ENCODE measurements at places on chromosomes 7 and 10. TPM values are rescaled to one million over a fixed set of nuclear protein-coding genes. Genes with fewer than 3 reads are reported as not detected.

DNA sequence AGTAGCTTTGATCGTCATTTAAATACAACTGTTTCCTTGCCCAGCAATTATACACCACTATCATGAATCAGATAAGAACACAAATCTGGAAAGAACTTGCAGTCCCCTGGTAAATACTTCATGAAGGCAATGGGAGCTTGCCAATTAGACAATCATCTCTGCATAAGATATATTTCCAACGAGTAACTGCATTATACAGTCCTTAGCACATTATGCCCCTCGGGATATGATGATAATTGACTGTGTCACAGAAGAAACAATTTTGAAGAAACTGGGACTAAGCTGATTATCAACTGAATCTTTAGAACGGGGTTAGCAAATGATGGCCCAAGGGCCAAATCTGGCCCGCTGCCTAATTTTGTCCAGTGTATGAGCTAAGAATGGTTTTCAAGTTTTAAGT, 155.7 kb downstream of the TRIL start:
- H3K4me1 ChIP-seq: no peaks in the 10 kb centered on the region
- no peak overlapping the region for H3K27ac ChIP-seq
- DNase-seq: no peak

GRCh38 chr7:91784469-91784868, 96.0 kb downstream of the MTERF1 start:
- no peak for DNase-seq
- no peak overlapping the region for H3K27ac ChIP-seq
- no peaks in the 10 kb centered on the region for H3K4me1 ChIP-seq

Gene UTF1
- not detected for total RNA-seq

DNA sequence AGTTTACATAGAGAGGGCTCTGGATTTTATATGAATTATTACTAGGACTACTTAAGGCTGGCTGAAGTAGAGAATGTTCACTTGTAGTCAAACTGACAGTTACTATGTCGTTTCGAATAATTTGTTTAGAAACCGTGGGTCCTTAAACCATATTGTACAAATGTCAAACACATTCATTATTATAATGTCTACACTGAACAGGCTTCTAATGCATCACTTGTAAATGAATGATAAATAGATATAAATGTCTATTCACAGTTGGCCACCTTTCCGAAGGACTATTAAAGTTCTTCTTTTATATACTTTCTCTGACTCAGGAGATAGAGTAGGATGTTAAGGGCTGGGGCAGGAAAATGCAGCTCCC, 95.3 kb downstream of the SEMA3D start:
- no peak overlapping the region for H3K27ac ChIP-seq
- H3K36me3 ChIP-seq: no peaks in the 10 kb centered on the region
- no peaks in the 10 kb centered on the region for H3K4me1 ChIP-seq
- no peak for DNase-seq
- no peaks in the 10 kb centered on the region for H3K27me3 ChIP-seq
- H3K4me3 ChIP-seq: no peak overlapping the region

Gene GDF2
- total RNA-seq: not detected

DNA sequence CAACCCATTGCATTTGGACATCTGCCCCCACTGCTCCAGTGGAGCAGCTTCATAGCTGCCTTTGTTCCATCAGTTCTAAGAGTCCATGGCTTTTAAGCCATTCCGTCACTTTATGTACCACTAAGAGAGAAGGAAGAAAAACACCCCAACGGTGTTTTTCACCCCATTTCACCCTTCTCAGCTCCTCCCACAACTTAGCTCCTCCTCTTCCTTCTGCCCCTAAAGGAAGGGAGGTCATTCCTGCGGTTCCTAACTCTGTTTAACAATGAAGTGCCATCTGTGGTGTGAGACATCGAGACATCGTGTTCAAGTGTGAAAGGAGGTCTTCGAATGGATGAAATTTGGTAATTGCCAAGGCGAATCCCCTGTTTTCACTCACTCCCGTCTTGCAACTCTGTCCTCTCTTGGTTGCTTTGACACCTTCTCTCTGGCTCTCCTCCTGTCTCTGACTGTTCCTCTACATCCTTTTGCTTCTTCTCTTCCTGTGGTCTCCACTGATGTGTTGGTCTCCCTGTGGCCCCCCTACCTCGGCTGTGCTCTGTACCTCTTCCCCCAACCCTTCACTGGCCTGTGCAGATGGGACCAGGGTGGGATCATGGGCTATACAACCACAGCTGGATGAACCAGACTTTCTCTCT, 23.0 kb downstream of the SMKR1 start:
- no peak overlapping the region for H3K27ac ChIP-seq
- no peak for DNase-seq
- peaks cover 14% of the 10 kb centered on the region for H3K27me3 ChIP-seq
- no peak overlapping the region for H3K4me3 ChIP-seq

Gene GSAP
- 9.3 TPM for total RNA-seq

DNA sequence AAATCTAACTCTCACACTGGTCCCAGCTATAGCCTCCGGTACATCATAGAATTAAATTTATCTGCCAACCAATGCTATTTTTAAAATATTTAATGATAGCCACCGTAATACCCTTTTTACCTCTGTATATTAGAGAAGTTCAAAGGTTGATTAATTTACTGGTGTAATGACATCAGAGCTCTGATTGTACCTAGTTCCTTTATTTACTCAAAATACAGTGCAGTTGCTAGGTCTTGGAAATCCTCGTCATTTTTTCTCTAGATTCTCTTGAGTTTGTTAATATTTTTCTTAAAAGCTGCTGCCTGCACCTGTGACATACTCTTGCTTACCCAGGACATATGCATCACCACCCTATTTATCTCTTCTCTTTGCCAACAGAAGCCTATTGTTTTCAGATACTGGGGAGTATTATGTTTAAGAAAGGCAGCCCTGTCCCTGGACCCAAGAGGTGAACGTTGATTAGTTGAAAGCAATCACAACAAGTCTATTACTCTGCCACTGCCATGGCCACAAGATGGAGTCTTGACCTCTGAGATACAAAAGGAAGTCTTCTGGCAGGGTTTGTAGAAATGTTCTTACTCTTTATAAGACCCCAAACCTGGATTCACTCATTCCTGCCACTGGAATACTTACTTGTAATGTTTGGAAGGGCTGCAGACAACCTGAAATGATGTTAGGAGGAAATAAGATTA, 25.6 kb upstream of the TMEM26 start:
- DNase-seq: no peak
- H3K4me1 ChIP-seq: no peaks in the 10 kb centered on the region
- H3K27me3 ChIP-seq: no peaks in the 10 kb centered on the region
- H3K4me3 ChIP-seq: no peak overlapping the region

Gene AUTS2
- total RNA-seq: 17.5 TPM

Gene SYNPO2L
- total RNA-seq: not detected

Gene LMOD2
- not detected for total RNA-seq

GRCh38 chr7:151661587-151661986, 141.9 kb upstream of the RHEB start:
- no peak overlapping the region for H3K4me3 ChIP-seq
- no peak overlapping the region for H3K27ac ChIP-seq
- DNase-seq: no peak

DNA sequence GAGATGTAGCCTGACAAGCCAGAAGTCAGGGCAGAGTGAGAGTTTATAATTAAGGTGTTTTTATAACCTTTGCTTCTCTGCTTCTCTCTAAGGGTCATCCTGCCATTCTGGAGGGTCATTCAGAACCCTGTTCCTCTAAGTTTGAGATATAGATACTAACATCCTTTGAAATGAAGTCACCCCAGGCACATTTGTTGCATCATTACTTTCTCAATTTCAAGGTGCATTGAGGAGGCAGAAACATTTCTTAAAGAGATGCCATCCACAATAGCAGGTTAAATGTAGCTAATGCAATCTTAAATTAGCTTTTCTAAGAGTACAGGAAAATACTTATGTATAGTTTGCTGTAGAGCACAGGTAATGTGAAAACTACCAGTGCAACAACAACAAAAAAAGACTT, 106.4 kb downstream of the LRRC4 start:
- H3K36me3 ChIP-seq: peaks cover 11% of the 10 kb centered on the region
- no peak overlapping the region for H3K4me3 ChIP-seq
- DNase-seq: no peak
- no peaks in the 10 kb centered on the region for H3K27me3 ChIP-seq

DNA sequence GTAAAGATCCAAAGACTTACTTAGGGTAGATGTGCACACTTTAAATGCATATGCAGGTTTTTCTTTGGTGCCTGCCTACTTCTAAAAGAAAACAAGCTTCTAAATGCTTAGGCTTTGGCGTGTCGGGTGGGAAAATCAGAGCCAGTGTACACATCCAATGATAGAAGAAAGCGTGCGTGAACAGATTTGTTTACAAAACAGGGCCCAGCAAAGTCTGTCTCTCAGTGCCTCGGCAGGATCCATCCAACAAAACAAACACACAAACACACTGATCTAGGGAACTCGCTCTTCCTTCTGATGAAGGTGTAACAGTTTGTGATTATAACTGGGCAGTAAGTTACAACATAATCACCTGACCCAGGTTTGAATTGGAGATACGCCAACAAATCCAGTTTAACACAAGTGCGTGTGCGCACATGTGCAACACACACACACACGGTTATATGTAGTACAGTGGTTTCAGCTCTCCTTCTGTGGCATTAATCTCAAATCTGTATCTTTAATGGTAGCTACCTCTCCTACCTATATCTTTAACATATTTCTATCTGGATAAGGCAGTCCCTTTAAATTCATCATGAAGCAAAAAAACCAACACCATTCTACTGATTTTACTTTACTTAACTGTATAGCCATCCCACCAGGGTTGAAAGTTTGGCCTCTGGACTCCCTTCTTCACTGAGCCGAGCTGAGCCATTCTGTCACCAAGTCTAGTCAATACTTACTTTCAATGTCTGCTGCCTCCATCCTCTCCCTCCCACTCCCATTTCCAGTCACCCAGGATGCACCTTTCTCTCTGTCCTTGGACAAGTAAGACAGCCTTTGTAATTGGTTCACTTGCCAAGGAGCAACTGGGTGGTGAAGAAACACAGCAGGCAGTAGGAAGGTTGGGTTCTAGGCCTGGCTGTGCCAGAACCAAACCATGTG, 184.4 kb upstream of the KLF14 start:
- H3K4me3 ChIP-seq: peak overlapping the region; percentile 4
- no peak for DNase-seq
- no peaks in the 10 kb centered on the region for H3K27me3 ChIP-seq

Gene PRKCQ
- 61.8 TPM for total RNA-seq

DNA sequence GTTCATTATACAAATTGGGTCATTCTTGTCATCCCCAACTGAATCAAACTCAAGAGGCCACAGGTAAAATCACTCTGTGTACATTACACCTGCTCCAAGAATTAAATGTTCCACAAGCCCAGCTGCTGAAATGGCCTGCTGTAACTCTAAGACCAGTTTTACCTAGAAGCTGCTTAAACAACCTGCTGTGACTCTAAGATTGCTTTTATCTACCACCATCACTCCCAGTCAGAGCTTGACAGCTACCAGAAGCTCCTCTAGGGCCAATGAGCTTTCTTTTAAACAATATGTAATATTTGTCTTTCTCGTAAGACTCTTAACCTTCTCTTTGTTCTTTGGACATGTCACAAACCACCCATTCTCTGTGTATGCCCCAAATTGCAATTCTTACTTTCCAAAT, 141.8 kb upstream of the LRGUK start:
- no peak for DNase-seq
- no peaks in the 10 kb centered on the region for H3K27me3 ChIP-seq
- H3K36me3 ChIP-seq: peaks cover 2% of the 10 kb centered on the region
- no peak overlapping the region for H3K4me3 ChIP-seq

Gene SSC4D
- total RNA-seq: 0.42 TPM

Gene JCAD
- 0.20 TPM for total RNA-seq

Gene SLC26A3
- total RNA-seq: not detected

DNA sequence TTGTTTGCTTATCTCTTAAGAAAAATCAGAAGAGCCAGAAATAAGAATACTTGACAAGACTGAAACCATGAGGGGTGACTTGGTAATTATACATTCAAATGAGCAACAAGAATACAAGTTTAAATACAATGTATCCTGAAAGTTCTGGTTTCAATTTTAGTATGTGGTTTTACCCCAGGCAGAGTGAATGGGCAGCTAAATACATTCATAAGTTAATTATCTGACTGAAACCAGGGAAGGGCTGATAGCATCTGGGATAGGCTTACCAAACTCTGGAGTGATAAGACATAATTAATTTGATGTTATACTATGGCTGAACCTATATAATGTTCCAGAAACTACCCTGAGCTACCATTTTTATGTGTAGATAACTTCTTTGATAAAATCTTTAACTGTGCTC, 252.2 kb upstream of the PLXNA4 start:
- H3K4me3 ChIP-seq: no peak overlapping the region
- no peaks in the 10 kb centered on the region for H3K27me3 ChIP-seq

Gene NAT16
- total RNA-seq: not detected

GRCh38 chr7:119392-120163, 72.8 kb upstream of the FAM20C start:
- no peaks in the 10 kb centered on the region for H3K36me3 ChIP-seq
- no peaks in the 10 kb centered on the region for H3K4me1 ChIP-seq
- no peak overlapping the region for H3K27ac ChIP-seq
- H3K27me3 ChIP-seq: peaks cover 6% of the 10 kb centered on the region
- no peak for DNase-seq

DNA sequence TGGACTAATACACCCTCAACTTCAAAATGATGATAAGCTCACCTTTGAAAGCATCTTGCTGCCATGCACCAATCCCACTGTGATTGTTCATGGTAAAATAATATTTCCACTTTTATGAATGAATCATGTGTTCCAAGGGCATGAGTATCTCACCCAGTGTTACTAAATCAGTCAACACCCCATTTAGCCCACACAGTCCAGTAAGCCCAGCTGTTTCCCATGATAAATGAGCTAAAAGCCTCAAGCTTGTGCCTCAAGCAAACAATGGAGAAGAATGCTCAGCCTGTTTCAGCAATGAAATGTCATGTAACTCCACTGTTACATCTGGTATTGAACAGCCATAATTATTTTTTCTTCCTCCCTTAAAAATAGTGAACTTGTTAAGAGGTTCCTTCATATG, 442.5 kb downstream of the XPNPEP1 start:
- no peak overlapping the region for H3K4me3 ChIP-seq
- DNase-seq: no peak
- H3K4me1 ChIP-seq: no peaks in the 10 kb centered on the region
- H3K27ac ChIP-seq: no peak overlapping the region

- no peak for DNase-seq
- H3K4me3 ChIP-seq: no peak overlapping the region
- H3K4me1 ChIP-seq: peaks cover 12% of the 10 kb centered on the region
- no peaks in the 10 kb centered on the region for H3K27me3 ChIP-seq
Observed at GRCh38 chr10:13650961-13651360, 64.2 kb downstream of the PRPF18 start.

GRCh38 chr10:99765672-99766301, 16.7 kb upstream of the ABCC2 start:
- H3K36me3 ChIP-seq: peaks cover 14% of the 10 kb centered on the region
- H3K4me1 ChIP-seq: no peaks in the 10 kb centered on the region
- DNase-seq: no peak
- H3K4me3 ChIP-seq: no peak overlapping the region
- H3K27ac ChIP-seq: no peak overlapping the region

Gene SPDYE16
- 0.71 TPM for total RNA-seq

GRCh38 chr10:127310923-127311322, 114.5 kb upstream of the INSYN2A start:
- peaks cover 4% of the 10 kb centered on the region for H3K27me3 ChIP-seq
- DNase-seq: no peak
- H3K36me3 ChIP-seq: no peaks in the 10 kb centered on the region

- no peak overlapping the region for H3K27ac ChIP-seq
- no peak overlapping the region for H3K4me3 ChIP-seq
- peaks cover 11% of the 10 kb centered on the region for H3K27me3 ChIP-seq
- DNase-seq: no peak
- H3K4me1 ChIP-seq: no peaks in the 10 kb centered on the region
- H3K36me3 ChIP-seq: no peaks in the 10 kb centered on the region
Observed at GRCh38 chr10:14299556-14299955, 31.2 kb downstream of the FRMD4A start.

Data from activated naive CD8-positive, alpha-beta T cell treated with anti-CD3 and anti-CD28 coated beads, Interleukin-2, amount 10 ng/mL, durations not matched to agents 7 days and 5 days (primary cell).